ENCODE measurements at places on chromosomes 11 and 22.

- DNase-seq: no peak
Observed at GRCh38 chr11:106461839-106462545, 384.5 kb downstream of the AASDHPPT start.

DNA sequence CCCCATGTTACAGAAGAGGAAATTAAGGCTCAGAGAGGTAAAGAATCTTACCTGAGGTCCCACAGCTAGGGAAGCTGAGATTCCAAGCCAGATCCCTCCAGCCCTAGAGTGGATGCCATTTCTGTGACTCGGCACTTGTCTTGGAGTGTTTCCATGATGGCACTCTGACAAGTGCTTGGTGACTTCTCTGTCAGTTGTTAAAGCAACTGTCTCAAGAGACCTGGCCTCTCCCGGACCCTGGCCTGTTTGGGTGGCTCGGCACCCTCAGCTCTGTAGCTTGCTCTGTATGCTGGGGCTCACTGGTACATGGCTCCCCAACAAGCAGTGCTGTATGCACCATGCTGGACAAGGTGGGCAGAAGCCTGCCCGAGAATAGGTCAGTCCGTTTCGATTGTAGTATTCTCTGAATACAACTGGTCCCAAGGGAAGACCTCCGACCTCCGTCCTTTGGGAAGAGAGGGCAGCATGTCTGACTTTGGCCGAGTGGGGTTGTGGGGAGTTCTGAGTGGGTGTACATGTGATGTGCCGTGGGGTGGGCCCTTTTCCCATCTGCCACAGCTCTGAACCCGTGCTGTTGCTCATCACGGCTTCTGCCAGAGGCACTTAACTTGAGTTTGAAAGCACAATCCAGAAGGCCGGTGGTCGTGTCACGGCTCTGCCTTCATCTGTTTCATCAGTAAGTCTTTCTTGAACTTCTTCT is 12.4 kb downstream of the ACO2 start:
- peak; percentile 29 for DNase-seq

- DNase-seq: no peak
Observed at GRCh38 chr11:1224111-1224490, 1.2 kb downstream of the MUC5B start.

DNA sequence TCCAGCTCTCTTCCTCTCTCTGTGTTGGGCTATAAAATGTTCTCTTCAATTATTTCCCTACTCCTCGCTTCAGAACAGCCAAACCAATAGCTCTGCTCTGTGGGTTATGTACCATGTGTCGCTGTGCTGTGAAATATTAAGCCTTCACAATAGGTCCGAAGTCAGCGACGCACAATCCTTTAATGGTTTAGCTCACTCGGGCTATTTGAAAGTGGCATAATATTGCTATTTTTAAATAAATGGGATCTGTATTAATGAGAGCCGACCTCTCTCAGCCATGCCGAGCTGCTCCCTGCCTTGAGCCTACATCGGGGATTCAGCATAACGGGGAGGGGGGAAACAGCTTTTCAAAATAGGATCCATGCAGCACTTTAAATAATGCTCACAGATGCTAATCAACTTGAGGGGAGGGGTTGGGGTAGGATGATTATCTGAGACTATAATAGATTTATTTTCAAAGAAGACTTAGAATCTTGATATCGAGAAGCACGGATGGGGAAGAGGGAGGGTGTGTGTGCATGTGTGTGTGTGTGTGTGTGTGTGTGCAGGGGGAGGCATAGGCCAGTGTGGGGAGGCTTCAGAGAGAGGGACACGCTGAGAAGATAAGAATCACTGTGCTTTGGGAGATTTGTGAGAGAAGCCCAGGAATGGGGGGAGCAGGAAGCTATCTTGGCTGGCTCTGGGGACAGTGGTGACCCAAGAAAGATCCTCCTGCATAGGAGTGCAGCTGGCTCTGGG is 271.5 kb downstream of the NXPE2 start:
- no peak for DNase-seq

- no peak for DNase-seq
Observed at GRCh38 chr22:47040486-47041270, 278.2 kb downstream of the TBC1D22A start.
